Spinal cord (tissue), 10 donors: ENCODE measurements at places on chromosomes 13 and 19. TPM values are rescaled to one million over a fixed set of nuclear protein-coding genes. Genes with fewer than 3 reads are reported as not detected.
A peak's percentile ranks its signal among the peaks of the same experiment; 100 is the strongest.

TNFRSF19 gene
- 38.9 TPM for total RNA-seq

DNA sequence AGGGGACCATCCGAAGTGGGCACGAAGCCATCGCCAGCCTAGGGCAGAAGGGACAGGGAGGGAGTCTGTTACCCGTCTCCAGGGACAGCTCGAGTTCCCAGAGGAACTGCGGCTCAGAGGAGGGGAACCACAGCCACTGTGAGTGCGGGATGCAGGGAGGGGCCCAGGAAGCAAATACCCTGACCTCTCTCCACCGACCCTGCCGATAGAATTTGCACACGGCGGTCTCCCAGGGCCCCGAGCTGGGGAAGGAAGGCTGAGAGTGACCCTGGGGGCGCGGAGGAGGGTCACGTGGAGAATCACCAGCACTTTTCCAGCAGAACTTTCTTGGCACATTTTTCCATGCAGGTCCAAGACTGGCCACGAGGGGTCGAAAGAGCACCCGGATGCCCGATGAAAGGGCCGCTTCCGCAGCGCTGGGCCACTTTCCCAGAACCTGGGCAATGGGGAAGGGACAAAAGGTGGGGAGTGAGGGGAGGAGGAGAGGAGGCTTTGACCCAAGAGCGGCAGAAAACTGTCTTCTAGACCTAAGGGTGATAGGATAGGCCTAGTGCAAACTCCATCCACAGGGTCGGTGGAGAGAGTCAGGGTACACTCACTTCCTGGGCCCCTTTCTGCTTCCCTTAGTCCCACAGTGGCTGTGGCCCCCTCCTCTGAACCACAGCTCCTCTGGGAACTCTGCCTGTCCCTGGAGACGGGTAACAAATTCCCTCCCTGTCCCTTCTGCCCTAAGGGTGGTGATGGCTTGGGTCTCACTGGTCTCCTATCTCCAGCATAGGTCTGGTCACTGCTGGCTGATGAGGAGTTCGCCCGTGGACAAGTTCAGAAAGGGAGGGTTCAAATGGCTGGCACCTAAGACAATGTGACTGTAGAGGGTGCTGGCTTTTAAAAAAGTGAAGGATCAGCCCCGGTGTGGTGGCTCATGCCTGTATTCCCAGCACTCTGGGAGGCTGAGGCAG is 5.3 kb upstream of the GPR4 start:
- DNase-seq: peak; percentile 53

DNA sequence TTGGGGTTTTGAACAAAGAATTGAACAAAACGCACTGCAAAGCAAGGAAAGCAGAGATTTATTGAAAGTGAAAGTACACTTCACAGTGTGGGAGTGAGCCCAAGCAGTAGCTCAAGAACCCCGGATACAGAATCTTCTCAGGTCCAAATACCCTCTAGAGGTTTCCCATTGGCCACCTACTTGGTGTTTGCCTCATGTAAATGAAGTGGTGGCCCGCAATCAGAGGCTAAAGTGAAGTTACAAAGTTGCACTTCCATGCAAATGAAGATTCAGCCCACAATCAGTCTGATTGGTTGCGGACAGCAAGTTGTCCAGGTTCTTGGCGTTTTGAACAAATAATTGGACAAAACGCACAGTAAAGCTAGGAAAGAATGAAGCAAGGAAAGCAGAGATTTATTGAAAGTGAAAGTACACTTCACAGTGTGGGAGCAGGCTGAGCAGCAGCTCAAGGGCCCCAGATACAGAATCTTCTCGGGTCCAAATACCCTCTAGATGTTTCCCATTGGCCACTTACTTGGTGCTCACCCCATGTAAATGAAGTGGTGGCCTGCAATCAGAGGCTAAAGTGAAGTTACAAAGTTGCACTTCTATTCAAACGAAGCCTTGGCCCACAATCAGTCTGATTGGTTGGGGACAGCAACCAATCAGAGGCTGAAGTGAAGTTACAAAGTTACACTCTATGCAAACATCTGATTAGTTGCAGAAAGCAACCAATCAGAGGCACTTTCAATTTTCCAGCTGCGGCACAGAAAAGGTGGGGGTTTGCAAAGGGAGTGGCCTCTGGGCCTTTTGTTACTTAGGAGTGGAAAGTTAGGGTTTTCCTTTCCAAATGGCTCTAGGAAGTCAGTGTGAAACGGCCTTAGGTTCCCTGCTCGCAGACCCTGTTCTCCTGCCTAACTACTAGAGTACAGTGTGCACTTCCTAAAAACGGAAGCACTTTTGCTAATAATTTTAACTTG is 4.8 kb upstream of the TM9SF2 start:
- peak; percentile 26 for DNase-seq

DNAAF3 gene
- total RNA-seq: 8.4 TPM

SH3GL1 gene
- 14.3 TPM for total RNA-seq

- no peak for DNase-seq
Measured at GRCh38 chr13:29706923-29707322, 111.4 kb upstream of the SLC7A1 start.
